ENCODE measurements at places on chromosomes 11 and 22.

GRCh38 chr22:47445212-47445611 is 682.8 kb downstream of the TBC1D22A start:
- DNase-seq = no peak

GRCh38 chr22:46846832-46847355 is 84.4 kb downstream of the TBC1D22A start:
- DNase-seq = no peak

DNA sequence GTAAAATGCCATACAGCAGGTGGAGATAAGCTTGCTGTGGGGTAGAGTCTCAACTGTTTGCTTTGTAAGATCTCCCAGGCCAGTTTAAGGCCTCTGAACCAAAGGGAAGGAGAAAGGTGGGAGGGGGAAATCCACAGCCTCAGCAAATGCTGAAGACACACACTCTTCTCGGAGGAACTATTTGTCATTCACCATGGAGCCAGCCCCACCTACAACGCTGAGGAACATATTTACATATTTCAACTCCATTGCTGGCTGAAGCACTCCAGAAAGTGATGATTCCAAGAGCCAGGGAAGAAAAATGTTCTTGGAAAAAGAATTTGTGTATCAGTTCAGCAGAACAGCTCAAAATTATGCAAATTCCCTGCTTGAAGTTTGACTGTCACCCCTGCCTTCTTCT is 6.5 kb downstream of the TENM4 start:
- no peak for DNase-seq

- no peak for DNase-seq
These were observed 42.4 kb downstream of the SMCO4 start for GRCh38 chr11:93500759-93501158.

- no peak for DNase-seq
These were observed 181.3 kb downstream of the METTL15 start for GRCh38 chr11:28289444-28289843.

DNA sequence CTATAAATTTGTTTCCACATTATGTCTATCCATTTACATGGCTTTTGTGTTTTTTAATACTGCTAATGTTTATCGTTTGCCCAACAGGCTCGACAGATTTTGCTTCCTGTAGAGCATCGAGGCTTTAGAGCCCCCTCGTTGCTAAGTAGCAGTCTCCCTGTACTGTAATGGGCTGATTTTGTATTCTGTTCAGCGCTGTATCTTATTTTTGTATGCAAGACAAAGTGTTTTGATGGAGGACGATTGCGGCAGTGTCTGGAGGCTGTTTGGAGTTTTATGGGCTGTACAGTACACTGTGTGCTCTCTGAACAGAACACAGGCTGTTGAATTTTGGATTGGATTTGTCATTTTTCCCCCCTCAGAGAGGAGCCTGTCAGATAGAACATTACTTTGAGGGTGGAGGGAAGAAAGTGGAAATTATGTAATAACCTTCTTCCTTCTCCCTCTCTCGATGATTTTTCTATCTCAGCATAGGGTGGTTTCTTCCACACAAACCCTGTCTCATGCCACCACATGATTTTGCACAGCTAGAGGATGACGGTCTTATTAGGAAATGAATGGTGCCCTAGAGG is 104.4 kb downstream of the ZBTB16 start:
- DNase-seq = no peak

- DNase-seq = no peak
These were observed 102.6 kb downstream of the RELT start for GRCh38 chr11:73478737-73479347.

GRCh38 chr11:19436932-19437331 is 196.2 kb upstream of the E2F8 start:
- DNase-seq = no peak

DNA sequence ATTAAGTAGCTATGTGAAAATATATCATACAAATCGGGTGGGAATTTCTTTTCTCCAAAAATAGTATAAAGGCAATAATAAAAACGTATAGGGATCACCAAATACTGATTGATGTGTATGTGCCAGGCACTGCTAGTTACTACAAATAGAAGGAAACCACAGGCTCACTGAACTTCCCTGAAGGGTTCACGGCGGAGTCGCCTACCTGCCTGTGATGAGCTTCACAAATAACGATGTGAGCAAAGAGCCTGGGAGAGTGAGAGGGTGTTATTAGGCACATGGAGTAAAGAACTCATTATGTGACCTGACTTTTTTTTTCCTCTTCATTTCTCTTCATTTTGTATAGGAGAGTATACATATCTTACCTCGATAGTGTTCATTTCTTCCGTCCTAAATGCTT is 36.0 kb upstream of the L3MBTL2 start:
- no peak for DNase-seq

DNA sequence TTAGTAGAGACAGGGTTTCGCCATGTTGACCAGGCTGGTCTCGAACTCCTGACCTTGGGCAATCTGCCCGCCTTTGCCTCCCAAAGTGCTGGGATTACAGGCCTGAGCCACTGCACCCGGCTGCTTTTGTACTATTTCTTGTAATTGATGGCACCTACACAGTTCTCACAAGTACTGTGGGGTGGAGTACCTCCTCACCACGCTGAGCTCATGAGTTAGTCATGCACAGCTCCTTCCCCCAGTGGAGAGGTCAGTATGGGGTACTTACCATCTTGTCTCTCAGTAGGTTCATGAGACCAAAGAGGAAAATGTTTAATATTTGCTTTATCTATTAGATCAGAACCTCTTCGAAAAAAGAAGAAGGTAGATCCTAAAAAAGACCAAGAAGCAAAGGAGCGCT is 2.1 kb downstream of the MRPL40 start:
- no peak for DNase-seq

DNA sequence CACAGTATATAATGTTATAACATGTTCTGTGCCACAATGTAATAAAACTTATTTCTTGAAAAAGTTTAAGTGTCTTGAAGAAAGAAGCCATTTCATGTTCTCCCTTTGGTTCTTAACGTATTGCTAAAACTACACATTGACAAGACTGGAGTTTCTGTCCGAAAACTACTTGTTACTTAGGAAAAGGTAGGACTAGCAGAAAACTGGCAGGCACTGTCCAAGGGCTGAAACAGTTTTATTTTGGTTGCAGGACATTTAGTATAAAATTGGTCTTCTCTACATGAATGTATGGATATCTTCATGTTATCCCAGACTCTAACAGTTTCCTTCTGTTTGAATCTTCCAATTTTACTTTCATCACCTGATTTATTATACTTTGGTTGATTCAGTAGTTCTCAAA is 1027.1 kb downstream of the LRRC4C start:
- DNase-seq = no peak

GRCh38 chr22:43317239-43317638 is 25.9 kb downstream of the SCUBE1 start:
- no peak for DNase-seq

Measured in left renal pelvis (tissue), 4 donors.